ENCODE measurements at places on chromosomes 13 and 19.

- no peak for DNase-seq
Observed at GRCh38 chr13:99103536-99103935, 97.1 kb upstream of the UBAC2 start.

DNA sequence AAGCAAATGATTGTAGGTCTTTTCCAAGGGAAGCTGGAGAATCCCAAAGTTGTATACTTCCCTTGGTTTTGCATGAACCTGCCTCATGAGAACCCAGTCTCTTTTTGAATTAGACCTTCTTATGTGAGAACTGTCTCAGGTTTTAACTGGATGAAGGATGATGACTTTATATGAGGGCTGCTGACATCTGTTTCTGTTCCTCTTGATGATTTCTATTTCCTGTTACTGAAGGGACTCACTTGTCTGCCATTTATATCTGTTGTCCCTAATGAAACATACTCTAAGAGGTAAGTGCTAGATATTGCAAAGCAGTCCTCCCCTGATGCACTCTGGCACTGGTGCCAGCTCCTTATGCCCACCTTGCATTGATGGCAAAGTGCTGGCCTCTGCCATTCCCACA lies 33.6 kb downstream of the ERICH4 start:
- DNase-seq, result no peak

DNA sequence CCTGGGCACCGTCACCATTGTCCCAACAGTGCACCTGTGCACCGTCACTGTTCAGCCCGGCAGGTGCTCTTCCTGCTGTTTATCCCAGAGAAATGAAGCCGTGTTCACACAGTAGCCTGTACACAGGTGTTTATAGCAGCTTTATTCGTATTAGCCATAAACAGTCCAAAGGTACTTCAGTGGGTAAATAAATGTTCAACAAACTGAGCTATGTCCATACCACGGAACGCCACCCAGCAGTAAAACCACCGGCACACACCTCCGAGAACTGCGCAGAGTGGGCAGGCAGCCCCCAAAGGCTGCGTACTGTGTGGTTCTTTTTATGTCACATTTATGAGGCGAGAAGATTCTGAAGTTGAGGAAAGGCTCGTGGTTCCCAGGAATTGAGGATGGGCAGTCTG lies 44.9 kb upstream of the DCUN1D2 start:
- no peak for DNase-seq

DNA sequence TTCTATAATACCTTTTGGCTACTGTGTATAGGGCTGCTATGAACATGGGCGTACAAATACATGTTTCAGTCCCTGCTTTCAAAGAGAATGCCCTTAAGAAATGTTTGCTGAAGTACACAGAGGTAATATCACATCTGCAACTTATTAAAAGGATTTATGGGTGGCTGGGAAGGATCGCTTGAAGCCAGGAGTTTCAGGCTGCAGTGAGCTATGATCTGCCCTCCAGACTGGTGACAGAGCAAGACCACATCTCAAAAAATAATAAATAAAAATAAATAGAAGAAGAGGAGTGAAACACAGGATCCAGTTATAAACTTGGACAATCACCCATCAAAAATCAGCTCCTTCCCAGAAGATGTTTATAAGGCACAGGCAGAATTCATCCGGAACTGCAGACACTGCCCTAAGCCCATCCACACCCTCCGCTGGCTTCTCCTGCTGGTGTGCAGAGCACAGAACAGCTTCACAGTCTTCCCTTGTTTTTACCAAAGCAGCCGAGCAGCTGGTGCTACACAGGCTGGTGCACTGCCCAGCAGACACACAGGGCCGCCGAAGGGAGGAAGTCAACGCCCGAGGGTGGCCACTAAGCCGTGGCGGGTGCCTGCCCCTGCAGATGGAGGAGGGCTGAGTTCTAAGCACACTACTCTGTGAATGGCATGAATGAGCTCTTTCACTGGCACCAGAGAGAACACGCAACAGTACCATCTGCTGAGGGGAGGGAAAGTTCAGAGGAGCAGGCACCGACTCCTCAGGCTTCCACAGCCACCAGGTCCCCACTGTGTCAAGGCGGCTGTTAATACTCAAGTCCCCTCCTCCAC lies 44.0 kb downstream of the BRD4 start:
- DNase-seq, result no peak

DNA sequence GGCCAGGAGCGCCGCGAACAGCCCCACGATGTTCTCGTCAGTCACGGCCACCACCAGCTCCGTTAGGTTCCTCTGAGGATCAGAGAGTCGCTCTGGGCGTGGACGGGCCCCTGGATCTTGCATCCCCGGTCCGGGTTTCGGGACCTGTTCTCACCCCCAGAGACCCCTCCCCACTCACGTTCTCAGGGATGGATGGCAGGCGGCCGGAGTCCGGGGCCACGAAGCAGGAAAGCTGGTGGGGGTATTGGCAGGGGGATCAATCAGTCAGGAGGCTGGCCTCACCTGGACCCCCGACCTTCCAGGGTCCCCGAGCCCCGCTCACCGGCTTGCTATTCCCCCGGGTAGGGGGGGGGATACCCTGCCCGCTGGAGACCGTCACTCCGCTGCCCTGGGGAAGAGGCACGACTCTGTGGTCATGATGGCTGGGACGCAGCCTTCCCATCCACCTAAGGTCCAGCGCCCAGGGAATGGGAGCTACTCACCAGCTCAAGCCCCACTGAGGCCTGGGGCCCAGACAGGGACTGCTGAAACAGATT lies 4.6 kb downstream of the DENND1C start:
- no peak for DNase-seq

DNA sequence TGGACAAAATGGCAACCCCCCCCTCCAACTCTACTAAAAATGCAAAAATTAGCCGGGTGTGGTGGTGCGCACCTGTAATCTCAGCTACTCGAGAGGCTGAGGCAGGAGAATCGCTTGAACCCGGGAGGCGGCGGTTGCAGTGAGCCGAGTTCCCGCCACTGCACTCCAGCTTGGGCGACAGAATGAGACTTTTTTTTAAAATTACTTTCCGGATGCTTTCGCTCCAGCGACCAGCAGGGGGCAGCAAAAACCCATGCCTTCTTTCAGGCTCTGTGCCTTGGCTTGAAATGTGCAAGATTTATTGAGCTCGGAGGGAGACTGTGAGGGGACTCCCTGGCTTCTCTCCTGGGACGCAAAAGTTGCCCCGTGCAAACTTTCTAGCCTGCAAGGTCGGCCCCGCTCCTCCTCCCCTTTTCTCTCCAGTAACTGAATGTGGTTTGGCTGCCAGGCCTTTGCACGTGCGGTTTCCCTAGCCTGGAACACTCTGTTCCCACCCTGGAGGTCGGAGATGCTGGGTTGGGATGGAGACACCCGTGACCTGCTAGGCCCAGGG lies 61.4 kb upstream of the NFIC start:
- DNase-seq, result peak; percentile 74

DNA sequence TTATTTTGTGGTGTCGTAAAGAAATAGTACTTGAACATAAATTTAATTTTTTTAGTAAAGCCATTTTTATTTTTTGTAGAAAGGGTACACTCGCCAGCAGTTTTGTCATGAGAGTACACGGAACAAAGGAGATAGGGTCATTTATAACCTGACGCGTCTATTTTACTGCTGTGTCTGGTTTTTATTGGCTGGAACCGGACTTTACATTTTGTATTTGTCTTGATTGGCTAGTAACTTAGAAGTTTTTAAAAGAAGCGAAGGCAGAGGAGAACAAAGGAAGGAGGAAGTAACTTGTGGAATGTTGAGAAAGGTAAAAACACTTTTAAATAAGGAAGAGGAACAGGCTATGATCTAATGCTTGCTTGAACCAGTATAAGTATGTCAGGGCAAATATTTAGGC lies 43.5 kb downstream of the TRPM4 start:
- no peak for DNase-seq

DNA sequence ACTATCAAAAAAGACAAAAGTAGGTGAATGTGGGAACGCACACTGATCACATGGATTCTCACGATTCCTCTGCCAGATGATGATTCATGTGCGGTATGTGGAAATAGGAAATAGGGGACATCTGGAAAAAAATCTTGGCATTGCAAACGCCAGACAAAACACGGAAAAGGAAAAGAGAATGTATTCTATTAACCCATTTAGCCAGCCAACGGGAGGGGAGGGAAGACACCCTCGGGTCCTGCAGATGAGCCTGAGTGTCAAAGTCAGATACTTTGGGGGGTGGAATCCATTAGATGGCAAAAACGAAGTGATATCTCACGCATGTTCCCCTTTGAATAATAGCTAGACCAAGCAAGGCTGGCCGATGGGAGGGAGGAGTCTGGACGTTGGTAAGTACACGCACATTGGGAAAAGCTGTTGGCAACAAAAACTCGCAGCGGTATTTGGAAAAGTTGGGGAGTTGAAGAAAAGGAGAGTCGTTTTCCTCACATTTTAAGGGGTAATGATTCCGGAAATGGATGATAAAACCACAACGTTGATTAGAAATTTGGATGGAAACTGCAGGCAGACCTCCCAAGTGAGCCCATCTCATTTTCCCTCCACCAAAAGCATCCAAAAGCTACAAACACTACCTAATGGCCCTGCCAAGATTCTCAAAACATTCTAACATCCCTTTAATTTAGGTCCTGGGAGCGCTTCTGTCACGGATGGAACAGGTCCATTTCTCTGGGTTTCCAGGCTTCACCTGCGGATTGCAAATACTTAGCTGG lies 73.6 kb downstream of the COL4A1 start:
- DNase-seq, result no peak

GRCh38 chr13:63595811-63596210 lies 2180.2 kb upstream of the PCDH20 start:
- no peak for DNase-seq

DNA sequence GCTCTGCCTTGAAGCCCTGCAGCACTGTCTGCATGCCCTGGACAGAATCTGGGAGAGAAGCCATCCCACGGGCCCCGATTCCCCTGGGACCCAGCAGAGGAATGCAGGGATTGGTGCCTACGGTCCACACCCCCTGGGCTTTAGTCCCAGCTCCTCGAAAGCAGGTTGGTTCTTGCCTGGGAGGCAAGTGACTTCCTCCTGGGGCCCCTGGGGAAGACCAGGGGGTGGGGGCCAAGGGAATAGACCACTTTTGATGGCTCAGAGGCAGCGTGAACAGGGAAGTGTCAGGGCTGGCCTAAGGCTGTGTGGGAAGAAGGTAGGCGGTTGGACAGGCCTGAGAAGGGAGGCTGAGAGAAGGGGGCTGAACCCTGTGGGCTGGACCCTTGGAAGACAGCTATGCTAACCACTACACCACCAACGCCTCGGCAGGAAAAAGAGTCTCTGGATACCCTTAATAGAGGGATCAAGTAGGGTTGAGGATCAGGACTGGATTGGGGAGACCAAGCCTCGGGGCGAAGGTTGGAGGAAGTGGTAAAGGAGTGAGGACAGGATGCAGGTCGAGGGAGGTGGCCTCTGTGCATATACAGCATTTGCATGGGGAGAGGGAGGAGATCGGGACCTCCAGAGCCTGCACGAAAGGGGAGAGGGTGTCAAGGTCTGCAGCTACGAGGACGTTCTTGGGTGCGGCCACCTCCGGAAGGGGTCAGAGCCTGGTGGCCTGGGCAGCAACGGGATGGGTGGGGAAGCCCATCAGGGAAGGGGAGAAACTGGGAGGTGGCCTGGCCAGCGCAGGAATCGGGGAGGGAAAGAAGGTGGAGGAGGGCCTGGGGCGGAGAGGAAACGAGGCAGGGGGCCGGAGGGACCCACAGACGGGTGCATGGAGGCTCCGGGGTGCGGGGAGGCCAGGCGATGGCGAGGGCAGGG lies 709 bp downstream of the DPP9 start:
- peak; percentile 38 for DNase-seq
